ENCODE measurements at places on chromosomes 11 and 22.

GRCh38 chr11:60288531-60288930 lies 8.1 kb downstream of the MS4A4A start:
- no peak for DNase-seq

DNA sequence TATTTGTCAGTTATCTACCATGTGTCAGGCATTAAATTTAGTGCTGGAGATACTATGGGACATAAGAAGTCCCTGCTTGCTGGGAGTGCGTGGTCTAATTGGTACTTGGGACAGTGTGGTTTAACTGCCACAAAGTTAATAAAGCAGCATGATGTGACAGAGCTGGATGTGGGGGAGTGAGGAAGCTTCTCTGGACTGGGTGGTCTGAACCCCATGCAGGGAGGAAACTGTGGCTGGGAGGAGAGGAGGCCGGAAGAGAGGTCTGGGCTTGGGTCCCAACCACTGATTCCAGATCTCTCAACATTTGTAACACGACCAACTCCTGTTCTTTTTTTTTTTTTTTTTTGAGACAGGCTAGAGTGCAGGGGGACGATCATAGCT lies 37.1 kb downstream of the ST3GAL4 start:
- DNase-seq = no peak

- DNase-seq = no peak
Observed at GRCh38 chr22:24550902-24551435, 4.0 kb downstream of the GUCD1 start.

DNA sequence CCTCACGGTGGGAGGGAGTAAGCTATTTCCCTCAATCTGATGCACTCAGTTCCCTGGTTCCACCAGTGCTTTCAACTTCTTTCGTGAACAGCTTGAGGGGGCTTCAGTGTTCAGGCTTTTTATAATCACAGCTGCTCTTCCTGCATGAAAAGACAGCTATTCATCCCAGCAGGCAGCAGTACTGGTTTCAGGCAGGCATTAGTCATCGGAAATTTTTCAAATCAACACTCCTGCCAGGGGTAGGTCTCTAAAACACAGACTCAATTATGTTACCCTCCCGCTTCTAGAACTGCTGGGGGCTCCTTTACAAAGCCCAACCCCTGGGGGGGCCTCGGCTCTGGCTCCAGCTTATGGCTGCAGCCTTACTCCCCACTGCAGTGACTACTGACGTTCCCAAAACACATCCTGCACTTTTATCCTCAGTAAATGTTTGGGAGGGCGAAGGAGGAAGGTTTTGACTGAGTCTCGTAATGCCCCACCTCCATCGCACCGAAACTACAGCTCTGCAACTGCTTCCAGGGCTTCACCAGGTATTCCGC lies 5.8 kb downstream of the POLDIP3 start:
- peak; percentile 26 for DNase-seq

DNA sequence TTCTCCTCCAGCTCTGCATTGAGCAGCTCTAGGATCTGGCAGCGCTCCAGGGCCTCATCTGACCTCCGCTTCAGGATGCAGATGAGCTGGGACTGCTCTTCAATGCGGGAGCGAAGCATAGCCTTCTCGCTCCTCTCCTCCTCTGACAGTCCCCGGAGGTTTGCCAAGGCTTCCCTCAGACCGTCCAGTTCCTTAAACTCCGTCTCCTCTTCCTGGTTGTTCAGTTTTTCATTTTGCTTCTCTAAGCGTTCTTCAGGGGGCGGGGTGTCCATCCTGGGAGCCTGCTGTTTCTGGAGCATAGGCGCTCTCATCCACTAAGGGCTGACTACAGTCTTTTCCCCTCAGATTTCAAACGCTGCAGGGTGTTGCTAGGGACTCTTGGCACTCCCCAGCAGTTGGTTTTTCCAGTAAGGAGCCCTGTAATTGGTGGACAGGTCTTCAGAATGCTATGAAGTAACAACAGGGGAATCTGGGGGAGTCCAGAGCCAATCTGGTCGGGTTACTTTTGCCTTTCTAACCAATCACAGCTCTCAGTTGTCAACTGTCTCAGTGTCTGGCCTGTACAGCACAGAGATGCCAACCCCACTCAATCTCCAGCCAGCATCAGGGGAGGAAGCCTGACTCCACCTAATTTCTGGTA lies at the start of gene CCDC89:
CCDC89 (minus strand) TSS at position 376 of the 640 bp plus-strand sequence; CDS start at position 311, 65 bp downstream.
- no peak for DNase-seq

DNA sequence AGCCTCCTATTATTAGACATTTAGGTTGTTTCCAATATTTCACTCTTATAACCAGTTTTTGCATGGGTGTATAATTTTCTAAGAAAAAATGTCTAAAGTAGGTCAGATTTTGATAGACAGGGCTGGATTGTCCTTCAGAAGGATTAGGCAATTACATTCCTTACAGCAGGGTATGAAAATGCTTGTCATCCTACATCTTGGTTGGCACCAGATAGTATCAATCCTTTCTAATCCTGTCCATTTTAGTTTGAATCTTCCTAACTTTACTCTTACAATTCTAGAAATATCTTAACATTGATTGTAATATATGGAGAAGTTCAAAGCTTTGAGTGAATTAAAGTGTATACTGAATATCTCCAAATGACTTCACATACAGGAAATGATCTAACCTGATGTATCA lies 63.0 kb upstream of the ZBED5 start:
- DNase-seq = no peak

DNA sequence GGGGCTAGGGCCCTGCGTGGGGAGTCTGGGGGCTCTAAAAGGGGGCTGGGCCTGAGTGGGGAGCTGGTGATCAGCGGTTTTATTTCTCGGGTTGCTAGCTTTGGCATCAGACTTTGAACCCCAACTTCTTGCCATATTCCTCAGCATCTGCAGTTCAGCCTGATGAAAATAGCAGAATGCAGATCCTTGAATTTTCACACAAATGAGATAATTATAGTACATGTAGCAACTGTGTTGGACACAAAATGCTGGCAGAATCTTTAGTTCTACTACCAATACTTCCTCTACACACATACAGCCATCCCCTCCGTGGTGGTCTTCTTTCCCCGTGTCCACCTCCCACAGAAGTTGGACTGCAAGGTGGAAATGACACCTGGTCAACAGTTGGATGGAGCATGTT lies 1.5 kb downstream of the ZC3H7B start:
- DNase-seq = no peak

DNA sequence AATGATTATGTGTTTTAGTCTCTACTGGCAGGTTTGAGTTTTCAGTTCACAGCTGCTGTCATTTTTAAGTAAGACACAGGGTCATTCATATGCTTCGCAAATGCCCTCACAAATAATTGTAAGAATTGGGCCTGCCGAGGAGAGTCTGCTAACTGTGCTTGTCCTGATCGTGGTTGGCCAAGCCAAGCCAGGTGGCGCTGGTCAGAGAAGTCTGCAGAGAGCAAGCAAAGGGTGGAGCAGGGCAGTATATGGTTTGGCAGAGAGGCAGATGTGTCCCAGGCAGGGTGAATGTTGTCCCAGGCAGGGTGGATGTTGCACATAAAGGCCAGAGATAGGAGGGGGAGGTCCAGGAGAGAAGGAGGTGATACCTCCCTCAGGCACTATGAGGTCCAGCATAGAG lies 52.7 kb downstream of the SCN3B start:
- no peak for DNase-seq

GRCh38 chr22:29772170-29772641 lies 5.0 kb downstream of the UQCR10 start:
- DNase-seq = no peak

DNA sequence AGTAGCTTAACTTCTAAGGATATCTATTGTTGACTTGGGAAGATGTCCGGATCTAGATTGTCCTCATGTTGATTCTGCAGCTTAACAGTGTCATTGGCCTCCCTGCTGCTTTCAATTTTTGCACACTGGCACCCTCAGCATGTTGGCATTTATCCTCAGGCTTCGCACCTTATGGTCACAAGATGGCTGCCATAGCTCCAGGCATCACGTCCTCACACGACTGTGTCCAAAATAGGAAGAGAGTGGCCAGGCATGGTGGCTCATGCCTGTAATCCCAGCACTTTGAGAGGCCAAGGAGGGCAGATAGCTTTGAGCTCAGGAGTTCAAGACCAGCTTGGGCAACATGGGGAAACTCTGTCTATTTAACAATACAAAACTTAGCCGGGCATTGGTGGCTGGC lies 58.3 kb upstream of the RASD2 start:
- DNase-seq = no peak

GRCh38 chr11:88378422-88379066 lies 41.0 kb upstream of the CTSC start:
- DNase-seq = no peak

GRCh38 chr11:21180182-21180581 lies 510.8 kb downstream of the NELL1 start:
- DNase-seq = peak; percentile 58

GRCh38 chr11:2778630-2779498 lies 79.1 kb upstream of the KCNQ1OT1 start:
- DNase-seq = peak; percentile 42

DNA sequence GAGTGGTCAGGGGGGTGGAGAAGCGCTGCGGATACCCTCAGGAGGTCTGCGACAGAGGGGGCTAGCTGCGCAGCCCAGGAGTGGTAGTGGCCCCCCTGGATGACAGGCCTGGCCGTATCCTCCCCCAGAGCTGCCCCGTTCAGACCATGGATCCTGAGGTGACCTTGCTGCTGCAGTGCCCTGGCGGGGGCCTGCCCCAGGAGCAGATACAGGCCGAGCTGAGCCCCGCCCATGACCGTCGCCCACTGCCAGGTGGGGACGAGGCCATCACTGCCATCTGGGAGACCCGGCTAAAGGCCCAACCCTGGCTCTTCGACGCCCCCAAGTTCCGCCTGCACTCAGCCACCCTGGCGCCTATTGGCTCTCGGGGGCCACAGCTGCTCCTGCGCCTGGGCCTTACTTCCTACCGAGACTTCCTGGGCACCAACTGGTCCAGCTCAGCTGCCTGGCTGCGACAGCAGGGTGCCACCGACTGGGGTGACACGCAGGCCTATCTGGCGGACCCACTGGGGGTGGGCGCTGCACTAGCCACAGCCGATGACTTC lies 505 bp downstream of the NUDT22 start:
- DNase-seq = peak; percentile 39

- DNase-seq = no peak
Observed at GRCh38 chr11:47946682-47947559, 33.4 kb upstream of the PTPRJ start.

GRCh38 chr11:130831976-130832375 lies 84.3 kb downstream of the SNX19 start:
- no peak for DNase-seq

DNA sequence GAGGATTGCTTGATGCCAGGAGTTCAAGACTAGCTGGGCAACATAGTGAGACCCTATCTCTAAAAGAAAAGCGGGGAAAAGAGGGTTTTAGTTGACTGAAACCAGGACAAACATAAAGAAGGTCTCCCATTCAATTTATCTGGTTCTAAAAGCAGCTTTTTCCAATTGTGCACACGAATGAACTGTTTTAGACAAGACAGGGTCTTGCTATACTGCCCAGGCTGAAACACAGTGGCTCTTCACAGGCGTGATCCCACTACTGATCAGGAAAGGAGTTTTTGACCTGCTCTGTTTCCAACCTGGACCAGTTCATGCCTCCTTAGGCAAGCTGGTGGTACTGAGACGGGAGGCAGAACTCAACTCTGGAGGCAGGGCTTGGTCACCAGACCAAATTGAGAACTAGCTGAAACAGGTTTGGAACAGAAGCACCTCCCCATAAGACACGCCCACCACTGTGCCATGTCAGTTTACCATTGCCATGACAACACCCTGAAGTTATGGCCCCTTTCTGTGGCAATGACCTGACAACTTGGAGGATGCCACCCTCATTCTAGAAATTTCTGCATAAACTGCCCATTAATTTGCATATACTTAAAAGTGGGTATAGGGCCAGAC lies 2.8 kb upstream of the NUCB2 start:
- no peak for DNase-seq

- DNase-seq = no peak
Observed at GRCh38 chr11:19982774-19983495, 177.3 kb downstream of the DBX1 start.

DNA sequence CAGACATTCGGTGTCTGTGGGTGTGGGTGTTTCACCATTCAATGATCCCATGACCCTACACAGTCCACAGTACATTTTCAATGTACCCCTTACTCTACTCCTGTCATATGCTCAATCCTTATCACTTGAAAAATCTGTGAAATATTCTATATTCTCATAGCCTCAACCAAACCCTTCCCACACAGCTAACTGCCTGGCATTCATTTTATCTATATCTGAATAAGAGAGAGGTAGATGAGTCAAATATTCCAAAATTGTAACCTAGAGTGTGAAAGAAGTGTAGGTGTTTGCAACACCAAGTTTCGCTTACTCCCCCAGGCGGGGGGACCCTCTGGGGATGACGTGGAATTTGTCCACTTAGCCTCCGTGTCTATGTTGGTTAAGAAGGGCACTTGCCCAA lies 354.8 kb downstream of the ETS1 start:
- no peak for DNase-seq

- DNase-seq = no peak
Observed at GRCh38 chr11:65456418-65456817, 33.8 kb downstream of the NEAT1 start.

- no peak for DNase-seq
Observed at GRCh38 chr11:62654297-62654696, 1.2 kb upstream of the INTS5 start.
